ENCODE measurements at places on chromosomes 6 and 20.

DNA sequence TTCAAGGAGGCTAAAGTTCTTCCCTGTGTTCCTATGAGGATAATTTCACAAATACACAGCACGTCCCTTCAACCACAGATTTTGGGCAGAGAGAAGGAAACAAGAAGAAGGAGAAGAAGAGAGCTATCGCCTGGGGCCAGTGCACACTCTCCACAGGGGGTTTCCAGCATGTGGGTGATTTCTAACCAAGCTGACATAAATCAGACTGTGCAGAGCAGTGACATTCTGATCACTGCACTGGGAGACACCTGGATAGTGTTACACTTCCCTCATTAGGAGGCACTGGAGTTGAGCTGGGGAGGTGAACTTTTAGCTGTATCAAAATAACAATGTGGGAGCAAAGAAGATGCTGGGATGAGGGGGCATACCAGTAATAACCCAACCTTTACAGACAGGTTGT lies 71.8 kb upstream of the CENPW start:
- no peak for DNase-seq

- DNase-seq = no peak
These were observed 103.3 kb downstream of the TNFAIP3 start for GRCh38 chr6:137970368-137970767.

- DNase-seq = peak; percentile 2
These were observed 1.2 kb downstream of the TMEM239 start for GRCh38 chr20:2817341-2817726.

GRCh38 chr6:21970569-21971300 lies 326.1 kb downstream of the PRL start:
- no peak for DNase-seq

- peak; percentile 11 for DNase-seq
These were observed 139.9 kb upstream of the PMEPA1 start for GRCh38 chr20:57849521-57850215.

GRCh38 chr6:107246972-107247615 lies 131.8 kb upstream of the BEND3 start:
- DNase-seq = no peak

DNA sequence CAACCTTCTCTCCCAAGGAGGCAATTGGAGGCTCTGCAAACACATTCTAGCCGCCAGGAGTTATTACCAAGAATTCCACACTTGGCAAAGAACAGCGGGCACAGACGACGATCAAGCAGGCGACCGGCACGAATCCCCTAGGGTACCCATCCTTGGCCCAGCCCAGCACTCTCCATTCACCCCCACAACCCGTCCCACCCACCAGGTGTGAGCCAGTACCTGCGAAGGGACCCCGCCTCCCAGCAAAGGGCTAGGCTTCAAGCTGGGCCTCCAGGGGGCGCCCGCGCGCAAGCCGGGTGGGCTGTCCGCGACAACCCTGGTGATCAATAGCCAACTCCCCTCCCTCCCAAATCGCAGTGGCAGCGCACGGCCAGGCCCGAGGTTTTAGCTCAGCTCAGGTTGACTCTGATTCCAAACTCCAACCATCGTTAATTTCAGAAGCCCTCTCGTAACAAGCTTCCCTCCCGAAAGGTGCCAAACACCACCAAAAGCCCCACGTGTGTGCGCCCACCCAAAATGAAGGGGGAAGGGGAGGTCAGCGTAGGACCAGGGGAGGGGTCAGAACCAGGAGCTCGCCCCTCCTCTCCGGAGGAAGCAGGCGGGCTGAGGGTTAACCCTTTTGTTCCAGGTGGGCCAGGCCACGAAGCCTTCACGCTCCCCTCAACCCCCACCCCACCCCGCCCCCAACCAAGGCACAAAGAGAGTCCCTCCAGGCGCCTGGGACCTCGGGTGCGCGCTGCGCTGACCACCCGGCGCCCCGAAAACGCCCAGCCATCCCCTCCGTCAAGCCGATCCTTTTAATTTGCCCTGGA lies 2.1 kb downstream of the SALL4 start:
- peak; percentile 69 for DNase-seq

DNA sequence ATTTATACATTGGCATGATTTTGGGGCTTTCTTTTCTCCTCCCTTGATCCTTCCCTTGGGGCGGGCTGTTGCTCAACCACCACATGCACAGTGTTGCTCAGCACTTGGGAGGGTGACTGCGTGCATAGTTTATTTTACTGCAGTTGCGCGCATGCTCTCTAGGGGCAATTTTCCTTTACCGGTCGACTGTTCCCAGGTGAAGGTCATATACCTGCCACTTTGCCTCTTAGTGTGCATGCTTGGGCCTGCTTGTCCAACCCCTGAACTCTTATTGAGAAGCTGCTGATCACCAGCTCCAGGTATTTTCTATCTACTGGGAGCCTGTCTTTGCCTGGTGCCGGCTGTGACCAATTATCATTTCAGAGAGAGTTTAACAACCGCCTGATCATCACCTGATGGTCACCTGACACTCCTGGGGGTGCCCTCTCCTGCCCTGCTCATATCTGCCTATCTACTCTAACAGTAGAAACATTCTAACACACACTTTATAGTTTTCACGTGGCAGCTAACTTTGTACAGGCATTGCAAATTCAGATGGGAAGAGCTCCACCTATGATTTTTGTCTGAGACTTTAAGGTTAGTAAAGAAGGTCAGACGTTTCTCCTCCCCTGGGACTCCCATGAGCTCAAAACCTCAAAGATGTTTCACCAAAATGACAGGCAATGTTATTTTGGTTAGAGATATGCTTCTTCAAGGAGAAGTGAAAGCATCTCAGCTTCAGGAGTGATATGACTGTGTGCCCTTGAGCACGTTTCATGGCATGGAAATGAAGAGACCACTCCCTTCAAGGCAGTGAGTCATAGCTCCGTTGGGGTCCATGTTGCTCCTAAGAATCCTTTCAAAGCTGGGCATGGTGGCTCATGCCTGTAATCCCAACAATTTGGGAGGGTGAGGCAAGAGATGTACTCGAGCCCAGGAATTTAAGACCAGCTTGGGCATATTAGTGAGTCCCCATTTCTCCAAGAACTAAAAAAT lies 227.5 kb upstream of the MYLIP start:
- DNase-seq = no peak

GRCh38 chr6:61134028-61134427 lies 1152.0 kb downstream of the KHDRBS2 start:
- no peak for DNase-seq

- no peak for DNase-seq
These were observed 353.7 kb downstream of the FRK start for GRCh38 chr6:115706981-115707380.

- no peak for DNase-seq
These were observed 28.8 kb downstream of the FAM229B start for GRCh38 chr6:112116221-112116620.

DNA sequence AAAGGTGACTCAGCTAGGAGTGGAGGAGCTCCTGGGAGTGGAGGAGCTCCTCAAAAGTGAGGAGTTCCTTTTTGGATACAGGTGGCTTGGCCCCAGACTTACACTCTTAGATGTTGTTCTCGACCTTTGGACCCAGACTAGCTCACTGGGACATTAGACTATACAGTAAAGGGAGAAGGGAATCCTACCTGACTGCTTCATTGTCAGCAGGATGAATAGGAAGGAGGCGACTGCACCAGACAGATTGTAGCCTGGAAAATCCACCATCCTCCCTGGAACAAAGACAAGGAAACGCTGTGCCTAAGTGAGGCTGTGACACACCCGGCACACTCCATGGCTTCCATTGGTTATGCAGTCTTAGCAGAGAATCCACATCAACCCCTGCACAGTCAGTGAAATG lies at the start of gene BTNL2:
Gene BTNL2, minus strand, starts transcription at position 325 of the 400 bp plus-strand sequence. Its CDS starts 58 bp downstream, at position 267.
- no peak for DNase-seq

DNA sequence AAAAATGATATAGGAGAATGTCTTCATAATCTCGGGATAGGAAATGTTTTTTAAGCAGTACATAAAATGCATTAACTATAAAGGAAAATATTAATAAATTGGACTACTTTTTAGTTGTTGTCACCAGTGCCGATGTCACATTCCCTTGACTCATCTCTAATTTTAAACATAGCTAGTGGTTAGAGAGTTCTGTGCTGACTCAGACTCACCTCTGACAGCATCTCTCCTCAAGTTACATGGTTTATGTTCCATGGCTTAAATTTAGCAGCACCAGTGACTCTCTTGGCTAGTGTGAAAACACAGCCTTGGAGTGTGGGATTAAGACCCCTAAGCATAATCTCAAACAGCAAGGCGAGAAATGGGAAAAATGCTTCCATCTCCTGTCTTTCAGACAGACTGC lies 311.8 kb upstream of the MMS22L start:
- DNase-seq = no peak

DNA sequence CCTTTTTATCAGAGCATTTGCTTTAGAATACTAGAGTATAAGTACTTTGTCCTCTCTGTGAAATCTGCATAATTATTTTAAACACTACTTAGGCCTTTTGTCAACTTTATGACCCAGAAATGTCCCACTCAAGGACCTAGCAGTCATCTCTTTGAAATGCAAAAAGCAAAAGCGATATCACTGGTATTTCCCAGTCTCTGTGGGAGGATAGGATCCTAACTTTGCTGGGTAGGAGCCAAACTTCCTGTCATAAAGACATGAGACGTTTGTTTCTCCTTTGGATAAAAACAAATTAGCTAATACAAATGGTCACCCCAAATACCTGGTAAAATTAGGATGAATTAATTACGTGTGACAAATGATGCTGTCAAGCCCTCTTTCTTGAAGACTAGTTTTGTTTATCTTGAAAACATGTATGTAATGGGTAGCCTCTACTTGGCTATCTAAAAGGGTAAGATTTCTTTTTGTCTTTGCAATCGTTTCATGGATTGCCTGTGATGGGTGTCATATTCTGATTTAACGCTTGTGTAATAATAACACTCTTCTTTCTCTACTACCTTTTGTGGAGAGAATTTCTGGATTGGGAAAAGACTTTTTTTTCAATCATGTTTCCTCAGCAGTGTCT lies 36.2 kb downstream of the DCDC2 start:
- no peak for DNase-seq

DNA sequence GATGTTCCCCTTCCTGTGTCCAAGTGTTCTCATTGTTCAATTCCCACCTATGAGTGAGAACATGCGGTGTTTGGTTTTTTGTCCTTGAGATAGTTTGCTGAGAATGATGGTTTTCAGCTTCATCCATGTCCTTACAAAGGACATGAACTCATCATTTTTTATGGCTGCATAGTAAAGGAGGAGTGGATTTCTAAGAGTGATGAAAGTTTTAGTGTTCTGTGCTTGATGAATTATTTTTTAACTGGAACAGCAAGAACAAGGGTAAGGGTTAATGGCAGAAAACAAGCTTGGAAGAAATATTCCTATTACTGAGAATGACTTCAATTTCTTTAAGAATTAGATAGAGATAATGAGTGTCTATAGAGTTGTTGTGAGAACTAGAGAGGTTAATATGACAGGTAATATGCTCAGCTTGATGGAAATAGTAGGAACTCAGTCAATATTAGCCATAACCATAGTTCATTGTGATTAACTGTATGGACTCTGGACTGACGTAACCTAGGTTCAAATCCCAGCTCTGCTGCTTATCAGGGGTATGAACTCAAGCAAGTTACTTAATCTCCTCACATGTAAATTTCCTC lies 190.0 kb downstream of the RPS12 start:
- no peak for DNase-seq

DNA sequence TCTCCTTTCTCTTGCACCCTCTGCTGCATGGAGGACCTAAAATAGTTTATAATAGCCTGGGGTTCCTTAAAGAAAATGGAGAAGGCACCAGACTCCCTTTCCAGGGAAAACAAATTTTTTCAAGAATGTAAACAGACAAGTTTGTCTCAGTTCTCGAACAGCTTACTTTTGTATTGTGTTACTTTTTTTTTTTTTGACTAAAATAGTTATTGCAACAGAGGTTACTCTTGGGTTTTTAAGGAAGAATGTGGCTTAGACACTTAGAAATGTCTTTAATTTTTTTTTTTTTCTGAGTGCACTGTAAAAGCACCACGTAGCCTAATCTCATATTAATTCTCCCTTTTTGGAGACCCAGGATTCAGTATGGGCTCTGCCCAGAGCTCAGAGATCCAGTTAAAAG lies 148.7 kb upstream of the CARMIL1 start:
- no peak for DNase-seq

DNA sequence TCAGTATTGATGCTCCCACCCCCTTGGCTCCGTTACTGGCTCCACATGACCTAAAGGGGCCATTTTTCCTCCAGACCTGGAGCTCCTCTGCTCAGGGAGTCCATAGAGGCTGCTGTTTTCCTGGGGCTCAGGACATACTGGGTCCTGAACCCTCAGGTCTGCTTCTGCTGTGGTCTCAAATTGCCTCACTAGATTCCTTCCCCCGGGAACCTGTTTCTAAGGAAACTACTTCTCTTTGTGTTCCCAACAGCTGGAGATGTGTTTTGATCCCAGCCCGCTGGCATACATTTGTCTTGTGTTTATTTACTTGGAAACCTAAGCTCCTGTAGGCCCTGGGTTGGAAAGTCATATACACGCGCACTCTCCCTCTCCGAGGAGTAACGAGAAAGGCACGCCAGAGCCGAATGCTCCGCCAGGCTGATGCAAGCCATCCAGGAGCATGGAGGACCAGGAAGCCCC lies 222.8 kb downstream of the UST start:
- no peak for DNase-seq

- DNase-seq = no peak
These were observed 24.3 kb downstream of the GTSF1L start for GRCh38 chr20:43702502-43702901.

DNA sequence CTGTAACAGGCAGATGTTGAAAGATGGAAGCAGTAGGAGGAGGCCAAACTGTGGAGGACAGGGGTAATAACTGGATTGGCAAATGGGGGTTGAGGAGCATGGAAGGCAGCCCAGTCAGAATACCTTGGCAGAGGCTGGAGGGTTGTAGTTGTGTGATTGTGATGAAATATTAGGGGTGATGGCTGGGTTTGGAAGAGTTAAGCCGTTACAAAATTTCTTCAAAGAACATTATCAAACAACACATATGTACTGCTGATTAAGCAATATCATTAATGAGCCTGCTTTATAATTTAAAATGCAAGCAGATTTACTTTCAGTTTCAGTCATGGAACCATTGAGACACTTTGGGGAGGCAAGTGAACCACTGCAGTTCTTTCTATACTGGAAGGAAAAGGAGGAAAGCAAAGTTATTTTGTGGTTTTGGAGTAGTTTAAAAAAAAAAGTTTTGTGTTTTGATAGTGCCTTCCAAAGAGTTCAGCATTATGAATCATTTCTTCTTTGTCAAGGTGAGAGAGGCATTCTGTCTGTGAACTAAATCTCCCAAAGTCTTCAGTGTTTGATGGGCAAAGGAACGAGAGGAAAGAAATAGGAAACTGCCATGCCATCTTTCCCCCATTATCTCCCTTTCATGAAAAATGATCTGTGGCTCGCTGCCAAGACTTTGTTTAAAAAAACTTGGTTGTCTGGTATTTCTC lies 20.7 kb downstream of the FOXO3 start:
- DNase-seq = no peak

GRCh38 chr20:62924442-62925075 lies 1.7 kb downstream of the DIDO1 start:
- peak; percentile 52 for DNase-seq

DNA sequence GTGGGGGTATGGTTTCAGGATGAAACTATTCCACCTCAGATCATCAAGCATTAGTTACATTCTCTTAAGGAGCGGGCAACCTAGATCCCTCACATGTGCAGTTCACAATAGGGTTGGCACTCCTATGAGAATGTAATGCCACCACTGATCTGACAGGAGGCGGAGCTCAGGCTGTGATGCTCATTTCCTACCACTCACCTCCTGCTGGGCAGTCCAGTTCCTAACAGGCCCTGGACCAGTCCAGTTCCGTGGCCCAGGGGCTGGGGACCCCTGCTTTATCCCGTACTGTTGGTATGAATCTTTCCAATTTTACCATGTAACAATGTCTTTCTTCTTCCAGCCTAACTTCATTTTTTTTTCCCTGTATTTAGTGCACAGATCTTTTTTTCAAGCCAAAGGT lies 94.9 kb downstream of the OGFRL1 start:
- DNase-seq = no peak
